SK-N-MC (cell line): ENCODE measurements at places on chromosomes 4 and X.

GRCh38 chrX:106725931-106726330 is 570 bp upstream of the RNF128 start:
- DNase-seq, result no peak

GRCh38 chrX:72392816-72393800 is 87.4 kb upstream of the CITED1 start:
- no peak for DNase-seq

- DNase-seq, result peak; percentile 48
These were observed 345.3 kb downstream of the MAPK10 start for GRCh38 chr4:86014599-86014998.

DNA sequence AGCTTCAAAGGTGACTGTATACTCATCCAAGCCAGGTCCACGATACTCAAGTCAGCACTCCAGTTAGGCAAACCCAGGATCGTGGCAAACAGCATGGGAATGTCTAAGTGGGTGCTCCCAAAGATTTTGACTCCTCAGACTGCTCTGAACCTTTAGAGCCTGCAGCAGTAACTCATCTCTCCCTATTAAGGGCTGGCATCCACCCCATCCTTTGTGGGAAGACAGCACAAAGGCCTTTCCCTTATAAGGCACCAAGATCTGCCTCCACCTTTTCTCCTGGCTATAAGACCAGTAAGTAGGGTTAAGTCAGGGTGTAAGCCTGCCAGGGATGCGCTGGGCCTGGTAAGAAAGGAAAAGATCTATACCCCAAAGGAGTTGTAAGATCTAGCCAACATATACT is 23.6 kb upstream of the SLC25A43 start:
- no peak for DNase-seq
